A549 treated with ZK216348 at 1 μM for 4 hours (cell line): ENCODE measurements at places on chromosomes 6 and 20. TPM values are rescaled to one million over a fixed set of nuclear protein-coding genes. Genes with fewer than 3 reads are reported as not detected.

The RHAG gene
- total RNA-seq: 0.11 TPM in 1 of 5 replicates, not detected in the others

The PGK2 gene
- total RNA-seq: not detected in 5 replicates

The TRIM40 gene
- total RNA-seq: not detected in 5 replicates

The VSTM2L gene
- 10.6 to 19.8 TPM (median 15.5 TPM) in 5 replicates for total RNA-seq

The EDN1 gene
- total RNA-seq: 36.8 to 57.2 TPM (median 41.6 TPM) in 5 replicates
